H4 (cell line): ENCODE measurements at places on chromosomes 2 and 18. TPM values are rescaled to one million over a fixed set of nuclear protein-coding genes. Genes with fewer than 3 reads are reported as not detected.

DNA sequence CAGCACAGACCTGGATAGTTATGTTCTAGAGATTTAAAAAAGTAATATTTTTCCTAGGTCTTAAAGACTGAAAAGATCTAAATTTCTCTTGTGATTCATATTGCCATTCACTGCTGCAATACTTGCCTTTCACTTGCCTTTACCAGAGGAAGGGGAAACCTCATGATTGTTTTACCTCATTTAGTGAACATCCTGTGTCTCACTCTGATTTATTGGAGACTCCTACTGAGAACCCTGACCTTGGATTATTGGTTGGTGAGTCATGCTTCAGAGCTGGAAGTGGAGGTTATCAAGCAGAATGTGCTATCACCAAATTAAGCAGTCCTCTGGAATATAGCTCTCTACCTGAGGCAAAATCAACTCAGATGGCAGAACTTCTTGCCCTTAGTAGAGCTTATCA lies 500.5 kb downstream of the TSN start:
- no peak for DNase-seq

Gene TWIST2
- total RNA-seq = 25.6 and 26.8 TPM in 2 replicates

Gene SERPINB4
- total RNA-seq = not detected in 2 replicates

- DNase-seq = no peak
These were observed 679 bp downstream of the RNF144A start for GRCh38 chr2:6917761-6918421.

DNA sequence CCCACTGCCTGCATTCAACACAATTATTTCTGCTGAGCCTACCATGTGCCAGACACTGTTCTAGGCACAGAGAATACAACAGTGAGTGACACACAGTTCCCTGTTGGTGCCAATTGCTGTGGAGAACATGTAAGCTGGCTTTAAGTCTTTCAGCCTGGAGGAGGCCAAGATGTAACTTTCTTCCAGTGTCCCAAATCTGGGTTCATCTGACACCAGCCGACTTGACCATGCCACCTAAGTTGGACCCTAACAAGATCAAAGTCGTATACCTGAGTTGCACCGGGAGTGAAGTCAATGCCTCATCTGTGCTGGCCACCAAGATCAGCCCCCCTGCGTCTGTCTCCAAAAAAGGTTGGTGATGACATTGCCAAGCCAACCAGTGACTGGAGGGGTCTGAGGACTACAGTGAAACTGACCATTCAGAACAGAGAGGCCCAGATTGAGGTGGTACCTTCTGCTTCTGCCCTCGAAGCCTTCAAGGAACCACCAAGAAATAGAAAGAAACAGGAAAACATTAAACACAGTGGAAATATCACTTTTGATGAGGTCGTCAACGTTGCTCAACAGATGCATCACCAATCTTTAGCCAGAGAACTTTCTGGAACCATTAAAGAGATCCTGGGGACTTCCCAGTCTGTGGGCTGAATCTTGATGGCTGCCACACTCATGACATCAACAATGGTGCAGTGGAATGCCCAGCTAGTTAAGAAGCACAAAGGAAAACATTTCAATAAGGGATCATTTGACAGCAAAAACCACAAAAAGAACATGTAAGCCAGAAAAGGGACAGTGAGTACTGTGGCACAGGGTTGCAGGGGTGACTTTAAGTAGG lies 6.3 kb downstream of the TRABD2A start:
- no peak for DNase-seq

DNA sequence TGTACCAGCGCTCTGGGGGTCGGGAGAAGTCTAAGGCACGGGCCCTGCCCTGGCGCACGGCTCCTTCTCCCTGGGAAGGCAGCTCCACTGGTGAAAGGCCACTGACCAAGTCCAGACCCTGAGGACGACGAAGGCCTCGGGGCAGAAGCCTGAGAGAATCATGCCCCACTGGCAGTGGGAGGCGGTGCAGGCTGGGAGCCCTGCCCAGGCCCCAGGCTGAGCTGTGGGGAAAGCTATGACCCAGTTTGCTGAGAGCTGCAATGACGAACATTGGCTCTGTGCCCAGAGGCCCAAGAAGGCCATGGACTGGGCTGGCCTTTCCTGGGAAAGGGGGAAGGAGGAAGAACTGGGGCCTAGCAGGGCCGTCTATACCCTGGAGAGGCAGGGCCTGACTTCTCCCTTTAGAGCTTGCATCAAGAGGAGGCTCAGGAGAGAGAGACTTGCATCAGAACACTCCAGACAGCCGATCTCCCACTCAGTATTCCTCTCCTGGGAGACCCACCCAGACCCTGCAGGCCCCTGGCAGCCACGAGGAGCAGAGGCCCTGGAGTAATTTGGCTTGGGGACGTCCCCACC lies 32.9 kb downstream of the HS1BP3 start:
- peak; percentile 89 for DNase-seq

DNA sequence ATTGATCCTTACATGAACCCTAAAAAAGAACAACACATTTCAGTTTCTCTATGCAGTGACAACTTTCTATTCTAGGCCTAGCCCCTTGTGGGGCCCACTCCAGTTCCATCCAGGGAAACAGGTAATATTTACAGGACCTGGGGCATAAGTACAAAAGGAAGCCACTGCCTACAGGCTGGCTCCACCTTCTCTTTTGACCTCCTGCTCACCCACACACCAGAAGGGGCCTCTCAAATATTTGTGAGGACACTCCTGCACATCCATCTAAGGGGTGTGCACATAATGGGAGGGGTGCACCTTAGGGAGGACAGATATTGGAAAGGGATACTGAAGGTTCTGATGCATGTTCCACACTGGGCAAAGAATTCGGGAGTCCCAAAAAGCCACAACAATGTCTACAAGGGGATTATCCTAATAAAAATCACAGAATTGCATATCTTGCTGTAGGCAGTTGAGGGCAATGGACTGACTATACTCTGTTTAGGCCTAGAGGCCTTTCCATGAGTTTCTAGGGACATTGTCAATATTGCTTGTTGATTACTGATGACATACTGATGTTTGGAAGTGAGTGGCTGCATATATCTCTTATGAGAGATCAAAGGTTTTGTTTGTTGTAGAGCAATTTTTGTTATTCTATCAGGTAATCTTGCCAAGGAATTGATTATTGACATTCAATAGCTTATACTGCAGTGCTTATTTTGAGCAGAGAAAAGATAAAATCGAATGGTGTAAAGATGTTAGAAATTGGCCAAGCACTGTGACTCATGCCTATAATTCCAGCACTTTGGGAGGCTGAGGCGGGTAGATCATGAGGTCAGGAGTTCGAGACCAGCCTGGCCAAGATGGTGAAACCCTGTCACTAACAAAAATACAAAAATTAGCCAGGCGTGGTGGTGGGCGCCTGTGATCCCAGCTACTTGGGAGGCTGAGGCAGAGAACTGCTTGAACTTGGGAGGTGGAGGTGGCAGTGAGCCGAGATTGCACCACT lies 23.8 kb upstream of the HNRNPA3 start:
- DNase-seq = no peak

GRCh38 chr18:58732471-58732870 lies 61.2 kb downstream of the MALT1 start:
- no peak for DNase-seq

GRCh38 chr2:142180820-142181533 lies 50.2 kb upstream of the LRP1B start:
- DNase-seq = peak; percentile 55

- no peak for DNase-seq
These were observed 74.8 kb upstream of the TNP1 start for GRCh38 chr2:216934623-216935022.

DNA sequence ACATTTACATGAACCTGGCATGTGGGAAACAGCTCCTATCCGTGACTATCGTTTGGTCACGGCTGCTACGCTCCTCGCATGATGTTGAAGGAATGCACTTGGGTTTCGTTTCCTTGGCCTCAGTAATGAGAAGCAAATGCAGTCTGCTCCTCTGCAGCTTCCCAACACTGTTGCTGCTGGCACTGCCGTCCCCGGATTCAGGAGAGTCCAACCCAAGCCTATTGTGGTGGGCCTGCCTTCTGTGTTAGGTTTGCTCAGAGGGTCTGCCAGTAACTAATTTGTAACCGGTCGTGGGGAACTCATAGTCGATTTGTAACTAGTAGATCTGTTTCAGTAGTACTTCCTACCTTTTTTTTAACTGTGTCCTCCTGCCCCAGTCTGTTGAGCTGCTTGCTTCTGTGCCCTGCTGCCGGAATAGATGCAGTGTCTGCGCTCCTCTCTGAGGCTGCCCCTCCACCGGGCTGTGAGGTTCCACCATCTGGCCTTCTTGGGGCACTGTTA lies 58.4 kb downstream of the WDSUB1 start:
- DNase-seq = no peak

DNA sequence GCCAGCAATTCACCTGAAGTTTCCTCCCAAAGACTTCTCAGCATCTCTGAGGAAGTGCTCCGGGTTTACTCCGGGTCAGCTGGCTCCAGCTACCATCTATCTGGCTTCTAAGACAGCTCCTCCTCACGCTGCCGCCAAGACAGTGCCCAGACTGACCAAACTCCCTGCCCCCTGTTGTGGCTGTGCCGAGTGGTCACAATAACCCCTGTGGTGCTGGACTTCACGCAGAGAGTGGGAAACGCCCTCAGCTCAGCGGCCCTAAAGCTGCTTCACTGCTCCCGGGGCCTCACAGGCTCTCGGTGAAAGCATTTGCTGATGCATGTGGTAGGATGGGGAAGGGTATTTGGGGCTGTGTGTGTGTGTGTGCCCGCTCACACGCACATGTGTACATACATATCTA lies 154.8 kb upstream of the ZNF236 start:
- DNase-seq = no peak

DNA sequence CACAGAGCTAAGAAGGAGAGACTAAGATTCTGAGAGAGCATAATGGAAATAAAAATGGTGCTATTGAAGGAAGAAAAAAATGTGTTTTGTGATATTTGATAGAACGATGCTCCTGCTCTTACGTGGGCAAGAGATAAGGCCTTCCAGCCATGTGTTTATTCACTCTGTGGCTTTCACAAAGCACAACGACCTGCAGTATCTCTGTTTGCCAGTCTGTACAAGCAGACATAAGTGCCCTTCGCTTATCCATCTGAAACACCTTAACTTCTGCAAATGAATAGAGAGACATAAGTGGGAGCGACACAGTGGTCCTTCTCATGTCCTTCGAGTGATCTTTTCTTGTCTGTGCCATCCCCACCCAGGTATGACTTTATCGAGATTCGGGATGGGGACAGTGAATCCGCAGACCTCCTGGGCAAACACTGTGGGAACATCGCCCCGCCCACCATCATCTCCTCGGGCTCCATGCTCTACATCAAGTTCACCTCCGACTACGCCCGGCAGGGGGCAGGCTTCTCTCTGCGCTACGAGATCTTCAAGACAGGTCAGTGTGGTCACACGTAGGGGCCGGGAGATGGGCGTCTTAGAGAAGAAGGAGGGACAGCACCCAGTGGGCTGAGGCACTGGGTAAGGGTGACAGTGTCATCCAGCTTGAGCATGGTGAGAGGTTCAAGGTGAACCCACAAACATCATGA lies 33.7 kb downstream of the NRP2 start:
- no peak for DNase-seq

- no peak for DNase-seq
These were observed 155.0 kb upstream of the GCFC2 start for GRCh38 chr2:75865702-75866101.

GRCh38 chr2:213279116-213279620 lies 5.1 kb upstream of the SPAG16 start:
- no peak for DNase-seq

DNA sequence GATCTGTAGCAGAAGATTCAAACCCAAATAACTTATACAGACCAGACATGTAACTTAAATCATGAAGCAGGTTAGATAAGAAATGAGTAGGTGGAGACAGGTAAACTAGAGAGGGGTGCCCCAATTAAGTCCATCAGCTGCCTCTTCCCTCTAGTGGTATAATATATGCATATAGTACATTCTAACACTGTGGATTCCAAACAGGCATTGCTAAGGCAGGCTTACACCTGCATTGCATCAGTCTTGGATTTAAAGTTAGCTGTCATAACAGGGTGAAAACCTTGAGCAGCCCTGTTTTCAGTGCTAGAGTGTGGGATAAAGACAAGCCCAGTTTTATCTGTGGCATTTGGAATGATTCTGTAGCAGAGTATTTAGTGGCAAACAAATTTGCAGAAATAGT lies 63.4 kb downstream of the NYAP2 start:
- peak; percentile 12 for DNase-seq

DNA sequence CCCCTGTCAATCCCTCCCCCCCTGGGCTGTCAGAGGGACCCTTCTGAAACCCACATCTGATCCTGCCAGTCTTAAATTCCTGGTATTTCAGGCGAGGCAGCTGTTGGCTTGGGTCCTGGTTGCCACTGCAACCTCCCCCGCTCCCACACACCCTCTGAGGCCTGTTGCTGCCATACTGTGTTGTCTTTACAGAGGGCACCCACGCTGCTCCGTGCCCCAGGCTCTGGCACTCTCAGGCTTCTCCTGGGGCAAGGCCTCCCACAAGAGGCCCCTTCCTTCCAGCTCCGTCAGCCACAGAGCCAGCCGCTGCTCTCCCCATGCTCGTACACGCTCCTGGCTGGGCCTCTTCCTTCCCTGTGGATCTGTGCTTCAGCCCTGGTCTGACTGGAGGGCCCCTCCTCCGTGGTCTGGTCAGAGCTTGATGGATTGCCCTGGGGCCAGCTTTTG lies 8.6 kb downstream of the CABLES1 start:
- no peak for DNase-seq

Gene ANKRD62
- total RNA-seq = not detected in 2 replicates

Gene POTEJ
- not detected in 2 replicates for total RNA-seq

GRCh38 chr2:28273751-28274150 lies 118.9 kb upstream of the FOSL2 start:
- no peak for DNase-seq

DNA sequence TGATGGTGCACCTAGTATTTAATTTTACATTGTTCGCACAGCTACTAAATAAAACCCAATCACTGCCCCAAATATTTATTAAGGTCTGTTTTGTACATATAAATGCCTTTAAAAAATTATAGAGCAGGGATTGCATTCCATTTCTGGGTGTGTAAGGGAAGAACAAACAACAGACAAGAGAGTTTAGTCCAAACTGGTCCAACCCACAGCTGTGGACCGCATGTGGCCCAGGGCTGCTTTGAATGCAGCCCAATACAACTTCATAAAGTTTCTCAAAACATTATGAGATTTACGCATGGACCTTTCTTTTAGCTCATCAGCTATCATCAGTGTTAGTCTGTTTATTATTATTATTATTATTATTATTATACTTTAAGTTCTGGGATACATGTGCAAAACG lies 114.8 kb upstream of the LRATD1 start:
- no peak for DNase-seq

GRCh38 chr2:36740061-36740460 lies 43.6 kb downstream of the VIT start:
- DNase-seq = no peak

DNA sequence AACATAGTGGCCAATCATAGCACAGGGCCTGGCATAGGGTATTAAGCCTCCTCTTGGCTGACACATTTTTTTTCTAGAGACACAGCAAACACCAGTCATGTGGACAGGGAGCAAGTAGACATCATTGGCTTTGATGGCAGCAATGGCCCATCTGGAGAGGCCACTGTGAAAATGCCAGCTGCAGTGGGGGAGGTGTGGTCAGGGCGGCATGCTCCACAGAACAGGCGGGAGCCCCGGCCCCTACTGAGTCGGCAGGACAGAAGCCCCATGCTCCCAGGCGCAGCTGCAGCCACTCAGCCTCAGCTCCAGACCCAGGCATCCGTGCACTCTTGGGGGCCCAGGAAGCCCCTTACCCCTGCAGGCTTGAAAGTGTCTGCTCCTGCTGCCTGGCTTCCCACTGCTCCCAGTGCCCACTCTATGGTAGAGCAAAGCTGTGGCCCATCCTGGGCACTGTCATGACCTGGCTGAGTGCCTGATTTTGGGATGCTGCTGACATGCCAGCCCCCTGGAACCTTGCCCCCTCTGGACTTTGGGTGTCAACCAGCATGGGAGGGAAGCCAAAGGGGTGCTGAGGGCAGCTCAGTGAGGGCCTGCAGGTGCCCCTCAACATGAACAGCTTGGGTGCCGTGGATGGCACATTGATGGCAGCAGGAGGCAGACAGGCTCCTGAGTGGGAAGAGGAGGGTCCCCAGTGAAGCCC lies 23.3 kb upstream of the UBE2F start:
- no peak for DNase-seq
